GM18507 (cell line): ENCODE measurements at places on chromosomes 13 and 19.

GRCh38 chr19:29507081-29507860, 18.5 kb upstream of the VSTM2B start:
- no peak for DNase-seq

DNA sequence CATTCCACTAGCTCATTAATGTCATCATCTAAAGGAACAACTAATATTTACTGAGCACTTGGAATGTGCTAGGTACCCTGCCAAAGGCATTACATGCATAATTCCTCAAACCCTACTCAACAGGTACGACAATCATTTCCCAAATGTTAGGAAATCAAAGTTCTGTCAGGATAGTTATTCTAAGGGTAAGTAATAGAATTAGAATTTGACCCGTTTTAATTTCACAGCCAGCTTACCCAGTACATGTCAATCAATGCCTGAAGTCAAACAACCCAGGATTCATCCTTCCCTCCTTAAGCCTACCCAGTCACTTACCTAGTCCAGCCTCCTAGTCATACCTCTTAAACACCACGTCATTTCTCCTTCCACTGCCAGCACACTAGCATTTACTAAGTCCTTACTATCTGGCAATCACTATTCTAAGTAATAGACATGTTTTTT, 2.4 kb downstream of the LNX2 start:
- DNase-seq, result no peak

GRCh38 chr19:35299523-35300338, 7.8 kb downstream of the MAG start:
- DNase-seq, result no peak

DNA sequence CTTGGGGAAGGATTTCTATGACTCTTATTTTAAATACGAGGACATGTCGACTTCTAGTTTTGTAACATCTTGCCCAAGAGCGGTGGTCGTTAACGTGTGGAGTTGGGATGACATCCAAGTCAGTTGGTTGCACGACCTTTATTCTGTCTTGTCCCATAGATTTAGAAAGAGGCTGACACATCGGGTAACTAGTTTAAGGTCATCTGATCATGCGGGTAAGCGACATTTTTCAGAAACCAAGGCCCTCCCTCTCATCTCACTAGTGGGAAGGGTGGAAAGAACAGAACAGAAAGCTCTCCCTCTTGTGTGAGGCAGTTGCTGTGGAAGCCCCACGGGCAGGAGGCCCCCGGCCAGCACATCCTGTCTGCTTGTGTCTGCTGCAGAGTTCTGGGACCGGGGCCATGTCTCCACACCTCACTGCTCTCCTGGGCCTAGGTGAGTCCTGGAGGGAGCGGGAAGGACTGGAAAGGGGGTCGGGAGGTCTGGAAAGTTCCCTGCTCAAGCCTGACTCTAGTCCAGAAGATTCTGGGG, at the start of gene LAIR2:
LAIR2 (plus strand) TSS at position 314 of the 531 bp plus-strand sequence; CDS start at position 402, 88 bp downstream.
- DNase-seq, result no peak

GRCh38 chr13:109389892-109390345, 396.5 kb downstream of the IRS2 start:
- no peak for DNase-seq

DNA sequence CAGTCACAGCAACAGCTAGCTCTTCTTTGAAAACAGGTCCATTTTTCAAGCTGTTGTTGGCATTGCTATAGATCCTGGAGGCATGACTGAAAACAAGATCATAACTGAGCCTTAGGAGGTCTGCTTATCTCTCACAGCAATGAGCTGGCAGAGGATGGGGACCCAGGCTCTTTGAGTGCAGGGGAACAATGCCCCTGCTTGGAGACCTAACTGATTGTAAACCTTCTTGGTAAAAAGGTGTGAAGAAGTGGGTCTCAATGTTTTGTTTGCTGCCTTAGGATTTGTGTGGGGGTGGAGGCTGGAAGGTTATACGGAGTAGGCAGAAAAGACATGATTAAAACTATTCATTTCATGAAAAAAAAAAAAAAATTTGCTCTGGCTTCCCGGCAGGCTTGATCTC, 94.6 kb downstream of the EFNB2 start:
- DNase-seq, result no peak
